ENCODE measurements at places on chromosomes 1 and 21.

DNA sequence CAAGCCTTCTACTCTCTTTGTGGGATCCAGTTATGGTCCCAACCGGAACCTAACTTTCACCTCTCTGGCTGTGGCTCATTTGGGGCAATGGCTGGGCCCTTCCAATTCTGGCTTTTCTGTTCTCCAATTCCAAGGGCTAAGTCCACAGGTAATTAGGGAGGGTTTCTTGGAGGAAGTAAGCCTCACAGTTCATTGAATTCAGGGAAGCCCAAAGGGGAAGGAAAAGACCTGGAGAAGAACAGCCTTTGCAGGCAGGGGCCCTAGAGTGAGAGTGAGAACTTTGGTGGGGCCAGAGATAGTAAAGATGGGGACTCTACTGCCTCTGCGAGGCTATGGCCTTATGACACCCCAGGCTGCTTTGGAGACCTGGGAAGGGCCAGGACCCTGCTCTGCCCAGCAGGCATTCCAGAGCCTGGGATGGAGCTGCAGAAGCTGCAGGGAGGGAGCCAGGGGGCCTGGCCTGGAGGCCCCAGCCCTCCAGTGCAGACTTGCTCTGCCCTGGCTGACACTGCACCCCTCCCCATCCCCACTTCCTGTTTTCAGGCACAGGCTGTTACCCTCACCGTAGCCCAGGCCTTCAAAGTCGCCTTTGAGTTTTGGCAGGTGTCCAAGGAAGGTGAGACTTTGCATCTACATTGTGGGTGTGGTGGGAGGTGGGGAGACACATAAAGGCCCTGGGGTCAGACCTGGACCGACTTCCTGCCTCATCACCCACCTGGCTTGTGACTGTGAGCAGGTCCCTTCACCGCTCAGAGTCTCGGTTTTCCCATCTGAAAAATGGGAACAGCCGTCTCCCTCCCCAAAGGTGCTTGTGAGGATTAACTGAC lies 18.9 kb downstream of the LDLRAP1 start:
- no peak for DNase-seq

DNA sequence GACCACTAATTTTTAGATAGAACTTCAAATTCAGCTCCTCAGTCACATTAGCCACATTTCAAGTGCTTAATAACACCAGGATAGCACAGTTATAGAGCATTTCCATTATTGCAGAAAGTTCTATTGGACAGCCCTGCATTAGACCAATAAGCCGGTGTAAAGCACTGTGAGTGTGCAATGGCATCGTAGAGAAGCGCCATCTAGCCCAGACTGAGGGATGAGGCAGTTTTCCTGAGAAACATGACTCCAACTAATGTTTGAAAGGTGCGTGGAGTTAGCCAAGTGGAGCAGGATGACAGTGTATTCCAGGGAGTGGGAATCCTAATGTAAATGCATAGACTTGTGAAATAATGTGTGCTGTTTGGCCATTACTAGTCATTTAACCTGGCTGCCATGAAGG lies 7.7 kb downstream of the RPE65 start:
- DNase-seq = no peak

DNA sequence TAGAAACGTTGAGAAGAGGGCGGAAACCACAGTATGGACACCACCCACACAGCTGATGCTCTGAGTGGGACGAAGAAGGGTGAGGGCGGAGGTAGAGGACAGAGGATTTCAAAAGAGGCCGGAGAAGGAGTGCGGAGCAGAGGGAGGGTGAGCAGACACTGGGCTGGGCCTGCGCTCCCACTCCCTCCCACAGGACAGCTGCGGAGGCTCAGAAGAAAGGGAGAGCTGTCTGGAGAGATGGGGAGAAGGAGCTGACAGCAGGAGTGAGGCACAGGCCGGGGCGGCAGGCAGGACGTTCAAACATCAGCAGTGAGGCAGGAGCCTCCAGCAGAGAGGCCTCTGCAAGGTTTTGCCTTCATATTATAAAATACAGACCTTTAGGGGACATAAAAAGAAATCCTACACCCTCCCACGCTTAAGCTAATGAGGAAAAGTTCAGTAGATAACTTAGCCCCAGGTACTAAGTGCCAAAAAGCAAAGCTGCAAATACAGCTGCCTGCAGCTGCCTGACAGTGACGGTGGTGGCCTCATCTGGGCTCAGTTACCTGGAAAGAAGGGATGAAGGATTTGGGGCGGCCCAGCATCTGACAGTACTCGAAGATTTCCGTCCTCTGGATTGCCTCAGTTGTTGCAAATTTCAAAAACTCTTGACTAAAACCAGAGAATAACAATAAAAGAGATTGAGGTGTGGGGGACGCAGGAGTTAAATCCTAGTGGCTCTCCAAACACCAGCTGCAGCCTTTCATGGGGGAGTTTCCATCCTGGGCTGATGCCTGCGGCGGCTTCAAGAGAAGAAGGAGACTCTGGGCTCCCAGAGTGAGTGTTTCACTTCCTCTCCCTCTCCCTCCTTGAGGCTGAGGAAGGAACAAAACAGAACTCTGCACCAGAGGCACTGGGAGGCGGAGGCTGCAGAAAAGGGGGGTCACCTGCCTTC lies 25.6 kb downstream of the SEC16B start:
- DNase-seq = no peak

DNA sequence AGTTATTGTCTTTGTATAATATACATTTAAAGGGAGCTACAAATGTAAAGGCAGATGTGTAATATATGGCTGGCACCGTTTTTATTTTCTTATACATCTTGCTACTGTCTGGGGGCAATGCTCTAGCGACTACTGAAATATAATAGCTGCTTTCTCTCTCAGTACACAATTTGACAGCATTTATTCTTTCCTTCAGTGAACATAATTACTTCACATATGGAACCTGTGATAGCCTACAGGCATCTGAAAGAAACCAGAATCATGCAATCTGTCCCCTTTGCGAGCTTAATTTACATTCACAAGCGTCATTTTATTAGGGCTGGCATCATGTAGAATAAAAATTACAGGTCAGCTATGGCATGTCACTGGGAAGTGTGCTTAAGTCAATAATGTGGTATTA lies 557.5 kb upstream of the PTBP2 start:
- no peak for DNase-seq

GRCh38 chr1:160850993-160851392 lies 11.7 kb downstream of the CD244 start:
- no peak for DNase-seq

DNA sequence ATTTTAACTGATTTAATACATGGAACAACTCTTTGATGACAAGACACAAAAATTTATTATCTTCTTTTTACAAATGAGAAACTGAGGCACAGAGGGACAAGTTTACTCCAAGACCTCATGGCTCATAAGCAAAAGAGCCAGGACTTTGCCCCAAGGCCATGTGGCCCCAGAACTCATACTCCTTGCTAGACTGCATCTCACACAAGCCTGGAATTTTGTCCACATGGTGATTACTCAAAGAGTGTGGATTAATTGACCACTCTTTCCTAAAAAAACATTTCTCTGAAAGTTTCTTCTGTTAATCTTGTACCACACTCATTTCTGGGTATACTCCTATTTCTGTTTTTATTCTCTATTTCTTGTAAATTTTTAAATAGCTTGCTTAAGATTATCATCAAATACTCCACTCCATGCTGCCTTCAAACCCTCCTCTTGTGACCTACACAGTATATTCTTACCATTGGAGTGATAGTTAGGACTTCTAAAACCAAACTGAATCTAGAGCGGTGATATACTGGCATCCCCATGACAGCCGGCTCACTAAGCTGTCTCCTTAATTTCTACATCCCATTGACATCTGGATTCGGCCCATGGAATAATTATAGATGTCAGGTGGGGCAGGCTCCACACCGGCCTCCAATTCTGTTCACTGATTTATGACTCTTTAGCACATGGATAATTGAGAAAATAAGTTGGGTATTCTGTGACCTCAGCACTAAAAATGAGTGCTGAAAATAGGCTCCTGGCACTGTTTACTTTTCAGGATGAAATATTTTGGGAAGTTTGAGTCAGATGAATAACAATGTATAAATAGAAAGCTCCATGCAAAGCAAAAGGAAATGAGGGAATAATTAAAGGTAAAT lies 16.1 kb downstream of the RGS4 start:
- no peak for DNase-seq

DNA sequence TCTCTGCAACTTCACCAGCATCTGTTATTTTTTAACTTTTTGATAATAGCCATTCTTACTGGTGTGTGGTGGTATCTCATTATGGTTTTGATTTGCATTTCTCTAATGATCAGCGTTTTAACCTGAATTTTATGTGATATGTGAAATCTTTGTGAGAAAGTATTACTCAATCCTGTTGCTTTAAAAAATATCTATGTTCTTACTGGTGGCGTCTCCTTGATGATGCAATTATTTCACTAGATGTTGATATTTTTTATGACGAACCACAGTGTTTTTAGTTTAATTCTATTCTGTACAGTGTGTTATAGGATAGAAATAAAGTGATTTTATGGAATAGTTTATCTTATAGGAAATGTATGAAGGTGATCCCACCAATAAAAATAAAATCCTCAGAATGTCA lies 54.7 kb upstream of the GPR88 start:
- DNase-seq = no peak

- DNase-seq = no peak
These were observed 198.6 kb downstream of the PTPRC start for GRCh38 chr1:198837278-198838021.

DNA sequence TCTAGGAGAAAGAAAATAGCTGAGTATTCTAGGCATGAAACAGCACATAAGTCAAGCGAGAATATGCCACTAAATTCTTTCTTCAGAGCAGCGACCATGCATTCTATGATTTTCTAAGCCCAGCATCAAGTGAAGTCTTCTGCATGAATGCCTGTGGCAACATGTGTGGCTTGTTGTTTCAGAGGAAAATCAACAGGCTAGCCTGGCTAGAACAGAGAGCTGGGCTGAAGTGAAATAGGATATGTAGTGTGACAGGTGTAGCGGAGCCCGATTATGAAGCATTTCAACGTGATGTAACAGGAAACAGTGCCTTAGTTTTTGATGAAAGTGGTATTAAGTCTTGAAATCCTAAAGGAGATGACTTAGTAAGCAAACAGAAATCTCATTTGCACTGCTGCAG lies 7.0 kb downstream of the CSDE1 start:
- no peak for DNase-seq

GRCh38 chr1:36092166-36092797 lies 3.6 kb downstream of the ADPRS start:
- no peak for DNase-seq

All from non-pigmented ciliary epithelial cell (primary cell).